Urothelium cell line (cell line): ENCODE measurements at places on chromosomes 2 and 18.

GRCh38 chr2:55804535-55804934 lies 110.9 kb upstream of the PNPT1 start:
- DNase-seq, result no peak

- no peak for DNase-seq
These were observed 20.0 kb downstream of the MALT1 start for GRCh38 chr18:58691256-58691655.

- no peak for DNase-seq
These were observed 122.5 kb downstream of the TMEFF2 start for GRCh38 chr2:192072261-192072660.

DNA sequence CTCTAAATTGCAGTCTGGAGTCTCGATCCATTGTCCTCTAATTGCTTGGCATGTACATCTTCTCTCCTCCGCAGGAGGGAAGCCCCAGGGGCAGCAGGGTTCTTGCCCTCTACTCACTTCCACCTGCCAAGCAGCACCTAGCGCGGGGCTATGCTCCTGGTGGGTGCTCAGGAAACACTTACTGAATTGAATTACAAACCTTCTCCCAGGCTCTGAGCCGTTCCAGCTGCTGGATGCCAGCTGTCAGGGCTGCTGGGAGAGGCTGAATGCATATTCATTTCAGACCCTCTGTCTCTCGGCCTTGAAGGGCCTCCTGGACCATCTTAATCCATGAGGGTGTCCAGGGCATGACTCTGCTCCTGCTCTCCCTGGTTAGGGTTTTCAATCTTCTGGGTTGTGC lies 94.0 kb downstream of the CELF4 start:
- no peak for DNase-seq

DNA sequence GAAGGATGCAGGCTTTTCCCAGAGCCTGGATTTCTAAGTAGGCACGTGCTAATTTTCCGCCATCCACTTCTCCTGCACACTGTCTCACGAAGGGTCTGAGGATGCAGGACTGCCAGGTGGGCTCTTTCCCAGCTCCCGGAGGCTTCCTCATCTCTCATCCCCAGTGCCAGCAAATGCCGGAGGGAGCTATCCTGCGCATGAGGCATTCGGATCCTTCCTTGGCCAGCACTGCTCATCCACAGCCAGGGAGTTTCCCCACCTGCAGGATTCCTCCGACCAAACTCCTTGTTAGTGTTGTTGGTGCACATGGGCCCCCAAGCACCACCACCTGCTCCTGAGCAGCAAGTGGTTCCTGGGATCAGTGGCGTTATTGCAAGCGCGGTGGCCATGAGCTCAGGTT lies 5.0 kb downstream of the CNDP1 start:
- no peak for DNase-seq

DNA sequence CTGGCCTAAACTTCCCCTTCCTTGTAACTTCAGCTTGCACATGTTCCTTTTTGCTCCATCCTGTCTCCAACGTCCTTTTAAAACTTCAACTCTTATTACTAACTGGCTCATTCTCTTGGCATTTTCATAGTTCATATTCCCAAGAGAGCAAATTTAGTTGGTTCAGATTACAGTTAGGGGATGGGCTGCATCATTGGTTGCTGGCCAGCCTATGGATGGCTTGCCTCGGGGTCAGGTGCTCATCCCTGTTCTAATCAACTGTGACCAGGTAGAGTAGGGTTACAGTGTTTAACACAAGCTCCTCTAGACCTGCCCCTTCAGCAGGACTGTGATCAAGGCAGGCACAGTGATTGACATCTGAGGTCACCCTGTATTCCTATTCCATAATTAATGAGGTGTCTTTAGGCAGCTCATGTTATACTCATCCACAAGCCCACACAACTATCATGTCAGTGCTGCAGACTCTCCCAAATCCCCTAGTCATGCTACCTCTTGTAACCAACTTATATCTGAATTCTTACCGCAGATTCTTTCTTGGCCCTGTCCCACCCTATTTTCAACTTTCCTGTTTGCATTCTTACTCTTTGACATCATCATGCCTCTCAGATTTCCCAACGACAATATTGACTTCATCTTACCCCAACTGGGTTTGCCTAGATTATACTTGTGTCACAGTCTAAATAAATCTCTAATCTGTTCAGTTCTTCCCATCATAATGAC lies 293.3 kb downstream of the MTX2 start:
- peak; percentile 43 for DNase-seq

- no peak for DNase-seq
These were observed 5.9 kb downstream of the LMAN1 start for GRCh38 chr18:59353079-59353680.

- no peak for DNase-seq
These were observed 137.3 kb downstream of the SETBP1 start for GRCh38 chr18:44817831-44818473.

GRCh38 chr18:30510882-30511281 lies 531.7 kb downstream of the DSC3 start:
- no peak for DNase-seq

GRCh38 chr2:98556344-98557033 lies 51.8 kb downstream of the COA5 start:
- DNase-seq, result no peak

- no peak for DNase-seq
These were observed 218.0 kb downstream of the DYSF start for GRCh38 chr2:71671203-71671854.

DNA sequence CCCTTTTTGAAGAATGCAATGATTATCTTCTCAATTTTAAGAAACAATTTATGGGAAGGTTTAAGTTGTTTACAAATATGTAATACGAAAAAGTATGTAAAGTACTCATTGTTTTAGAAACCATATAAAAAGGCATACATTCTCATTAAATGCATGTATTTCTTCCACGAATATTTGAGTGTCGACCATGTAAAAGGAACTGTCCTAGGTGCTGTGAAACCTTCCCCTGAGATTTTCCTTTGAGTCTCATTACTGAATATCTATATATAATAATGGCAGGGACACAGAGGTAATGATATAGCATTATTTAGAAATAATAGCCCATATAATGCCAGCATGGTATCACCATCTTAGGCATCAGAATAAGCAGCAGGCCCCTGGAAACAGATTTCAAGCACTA lies 239.3 kb downstream of the ERBB4 start:
- DNase-seq, result no peak

DNA sequence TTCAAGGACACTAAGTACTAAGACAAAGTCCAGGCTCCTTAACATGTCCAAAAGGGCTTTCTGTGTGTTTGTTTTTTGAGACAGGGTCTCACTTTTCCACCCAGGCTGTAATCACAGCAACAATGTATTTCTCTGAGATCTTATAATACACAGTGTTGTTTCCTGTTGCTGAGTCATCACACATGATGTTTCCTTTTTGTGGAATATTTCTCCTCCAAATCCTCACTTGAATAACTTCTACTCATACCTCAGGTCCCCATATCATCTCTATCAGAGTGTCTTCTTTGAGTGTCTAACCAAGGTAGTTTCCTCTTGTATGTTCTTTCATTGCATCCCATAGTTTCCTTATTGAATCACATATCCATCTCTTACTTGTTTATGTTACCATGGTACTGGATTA lies 632.0 kb upstream of the PIK3C3 start:
- DNase-seq, result no peak

GRCh38 chr2:234945339-234945873 lies 6.4 kb upstream of the SH3BP4 start:
- DNase-seq, result no peak

- no peak for DNase-seq
These were observed 162.7 kb downstream of the PKP4 start for GRCh38 chr2:158619496-158619895.

GRCh38 chr2:129189617-129190319 lies 789.7 kb upstream of the RAB6C start:
- no peak for DNase-seq

DNA sequence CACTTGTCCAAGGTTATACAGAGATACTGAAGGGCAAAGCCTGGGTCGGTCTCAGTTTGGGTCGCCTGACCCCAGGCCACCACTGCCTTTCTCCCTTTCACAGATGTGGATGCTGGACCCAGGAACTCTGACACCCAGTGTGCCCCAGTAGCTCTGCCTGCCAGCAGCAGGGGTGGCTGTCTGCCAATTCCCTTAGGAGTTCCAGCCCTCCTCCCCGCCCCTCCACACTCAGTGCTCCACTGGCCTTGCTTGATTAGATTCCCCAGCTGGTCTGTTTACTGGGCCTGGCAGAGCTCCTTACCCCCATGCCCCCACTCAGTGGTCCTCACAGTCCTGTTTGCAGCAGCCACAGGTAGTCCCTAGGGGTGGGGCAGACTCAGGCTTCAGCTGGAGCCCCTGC lies 75.5 kb downstream of the NPAS2 start:
- DNase-seq, result no peak

DNA sequence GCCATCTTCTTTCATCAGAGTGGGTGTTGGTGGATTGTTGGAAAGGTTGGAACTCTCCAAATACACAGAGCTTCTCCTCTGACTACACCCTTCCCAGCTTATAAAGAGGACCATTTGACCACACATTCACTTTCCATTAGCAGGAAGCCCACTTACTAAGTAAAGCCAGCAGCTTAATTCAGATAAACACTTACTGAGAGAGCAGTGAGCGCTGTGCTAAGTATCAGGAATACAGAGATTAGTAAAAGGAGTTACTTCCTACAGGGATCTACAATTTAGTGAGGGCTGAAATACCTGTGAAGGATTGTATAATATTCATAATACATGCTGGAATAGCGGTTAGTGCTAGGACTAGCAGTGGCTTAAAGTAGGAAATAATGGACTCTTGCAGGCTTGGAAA lies 343.0 kb downstream of the NYAP2 start:
- no peak for DNase-seq

DNA sequence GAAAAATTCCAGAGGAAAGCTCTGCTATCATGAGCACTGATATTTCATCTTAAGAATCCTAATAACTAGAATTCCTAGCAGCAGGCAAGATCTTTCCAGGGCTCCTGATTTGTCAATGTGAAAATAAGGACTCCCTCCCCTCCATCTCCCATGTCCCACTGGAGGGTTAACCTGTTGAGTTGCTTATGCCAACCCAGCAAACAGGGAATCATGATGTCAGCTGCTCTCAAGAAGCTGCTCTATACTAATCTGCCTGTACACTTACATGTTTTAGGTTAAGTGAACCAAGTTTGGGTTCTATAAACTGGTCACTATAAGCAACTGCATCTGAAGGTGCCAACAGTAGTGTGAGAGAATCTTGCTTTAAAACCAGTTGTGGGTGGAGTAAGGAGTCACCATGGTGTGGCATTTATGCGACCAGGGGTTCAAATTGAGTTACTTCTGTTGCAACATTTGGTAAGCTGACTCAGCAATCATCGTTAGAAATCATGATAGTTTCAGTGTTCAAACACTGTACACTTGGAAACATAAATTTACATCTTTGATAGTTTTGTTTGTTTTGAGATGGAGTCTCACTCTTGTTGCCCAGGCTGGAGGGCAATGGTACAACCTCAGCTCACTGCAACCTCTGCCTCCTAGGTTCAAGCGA lies 53.4 kb downstream of the STK25 start:
- no peak for DNase-seq

DNA sequence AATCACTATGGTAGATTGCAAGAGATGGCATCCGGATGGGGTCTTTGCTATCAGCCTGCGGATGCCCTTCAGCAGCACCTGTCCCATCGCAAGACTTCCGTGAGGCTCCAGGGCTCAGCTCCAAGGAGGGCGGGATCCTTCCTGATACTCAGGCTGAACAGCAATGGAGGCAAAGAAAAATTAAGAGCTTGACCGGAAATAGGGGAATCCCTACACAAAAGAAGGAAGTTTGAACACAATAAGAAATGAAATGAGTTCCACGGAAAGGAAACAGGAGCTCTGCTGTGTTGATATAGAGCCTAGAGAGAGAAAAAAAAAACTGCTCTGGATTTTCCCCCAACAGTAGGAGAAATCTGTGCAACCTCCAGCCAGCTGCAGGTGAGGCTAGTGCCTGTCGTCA lies 91.9 kb downstream of the ARL4C start:
- no peak for DNase-seq

GRCh38 chr2:20378891-20379519 lies 28.4 kb upstream of the PUM2 start:
- DNase-seq, result peak; percentile 92

DNA sequence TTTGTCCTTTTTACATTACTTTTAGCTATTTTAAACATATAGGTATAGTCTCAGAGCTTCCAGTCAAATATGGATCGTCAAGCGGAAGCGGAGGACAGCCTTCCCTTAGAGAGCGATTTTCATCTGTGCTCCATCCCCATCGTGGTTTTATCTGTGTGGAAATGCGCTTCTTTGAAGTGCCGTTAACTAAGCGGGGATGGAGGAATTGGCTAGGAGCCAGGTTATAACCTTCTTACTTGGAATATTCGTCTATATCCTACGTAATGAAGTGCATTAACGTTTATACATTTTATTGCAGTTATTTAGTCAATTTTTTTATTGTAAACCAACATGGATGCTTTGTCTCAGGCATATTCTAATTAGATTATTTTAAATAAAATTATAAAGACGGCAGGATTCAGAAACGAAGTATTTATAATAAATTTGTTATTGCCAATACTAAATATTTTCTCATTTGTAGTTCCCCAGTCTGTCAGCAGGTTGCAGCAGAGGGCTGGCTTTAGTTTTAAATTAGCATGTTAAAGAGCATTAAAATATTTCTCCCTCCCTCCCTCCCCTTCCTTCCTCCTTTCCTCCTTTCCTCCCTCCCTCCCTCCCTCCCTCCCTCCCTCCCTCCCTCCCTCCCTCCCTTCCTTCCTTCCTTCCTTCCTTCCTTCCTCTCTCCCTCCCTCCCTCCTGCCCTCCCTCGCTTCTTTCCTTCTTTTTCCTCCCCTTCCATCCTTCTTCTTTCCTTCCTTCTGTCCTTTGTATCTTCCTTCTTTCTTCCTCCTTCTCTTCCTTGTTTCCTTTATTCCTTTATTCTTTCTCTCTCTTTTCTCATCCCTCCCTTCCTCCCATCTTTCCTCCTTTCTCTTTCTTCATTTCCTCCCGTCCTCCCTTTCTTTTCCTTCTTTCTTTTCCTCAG lies 80.6 kb upstream of the DOCK10 start:
- no peak for DNase-seq

- DNase-seq, result no peak
These were observed 2.6 kb downstream of the SCN7A start for GRCh38 chr2:166491461-166491860.

DNA sequence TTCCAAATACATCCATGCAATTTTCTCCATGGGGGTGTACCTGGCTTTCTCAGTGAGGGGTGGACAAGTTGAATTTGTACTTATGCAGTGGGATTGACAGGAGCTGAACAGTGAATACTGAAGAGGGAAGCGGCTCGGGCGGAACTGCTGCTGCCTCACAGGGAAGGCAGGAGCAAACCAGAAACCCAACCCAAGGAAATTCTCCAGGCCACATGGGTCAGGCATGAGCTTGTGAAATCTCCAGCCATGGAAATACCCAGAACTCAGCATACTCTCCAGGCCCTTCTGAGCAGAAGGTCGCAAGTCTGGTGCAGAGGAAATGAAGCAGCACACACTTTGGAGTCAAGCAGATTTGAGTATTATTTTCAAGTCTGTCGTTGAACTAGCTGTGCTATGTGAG lies 26.5 kb upstream of the INO80C start:
- DNase-seq, result no peak

DNA sequence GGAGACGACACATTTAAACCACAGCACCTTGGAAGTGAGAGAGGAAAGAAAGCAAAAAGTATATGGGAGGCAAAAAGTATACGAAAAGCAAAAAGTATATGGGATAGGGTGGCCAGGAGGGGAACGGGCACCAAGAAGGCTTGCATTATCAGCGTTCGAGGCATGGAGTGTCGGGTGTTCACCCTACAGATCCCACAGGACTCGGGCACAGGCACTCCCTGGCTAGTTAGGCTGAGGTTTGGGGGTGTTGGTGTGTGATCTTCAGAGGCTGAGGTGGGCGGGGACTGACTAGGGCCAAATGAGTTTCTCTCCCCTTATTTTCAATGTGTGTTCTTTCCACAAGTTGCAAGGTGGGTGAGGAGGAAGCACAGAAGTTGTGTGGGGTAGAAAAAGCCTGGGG lies 86.6 kb downstream of the EVA1A start:
- no peak for DNase-seq
